ENCODE measurements at places on chromosomes 5 and 9.
A peak's percentile ranks its signal among the peaks of the same experiment; 100 is the strongest.

GRCh38 chr9:5832071-5832537 lies 813 bp downstream of the ERMP1 start:
- DNase-seq = no peak

- no peak for DNase-seq
Measured at GRCh38 chr5:101534491-101535110, 631.5 kb upstream of the ST8SIA4 start.

DNA sequence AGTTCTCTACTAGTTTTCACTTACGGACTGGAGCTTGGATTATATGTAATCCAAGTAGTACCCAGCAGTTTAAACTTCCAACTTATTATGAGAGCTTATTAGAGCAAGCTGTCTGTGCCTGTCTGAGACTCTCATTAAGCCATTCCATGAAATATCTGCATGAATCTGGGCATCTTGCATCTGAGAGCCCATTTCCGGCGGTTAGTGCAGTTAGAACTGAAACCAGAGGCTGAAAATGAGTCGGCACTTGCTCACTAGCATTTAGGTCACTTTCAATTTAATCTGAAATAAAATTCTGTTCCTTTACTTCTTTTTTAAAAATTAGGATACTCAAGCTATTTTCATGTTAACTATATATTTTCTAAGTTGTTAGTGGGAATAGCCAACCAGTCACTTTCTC lies 102.2 kb downstream of the MEGF10 start:
- DNase-seq = no peak

GRCh38 chr9:91059713-91060112 lies 258.1 kb downstream of the SYK start:
- no peak for DNase-seq

- DNase-seq = no peak
Measured at GRCh38 chr9:14147738-14148137, 166.2 kb downstream of the NFIB start.

GRCh38 chr9:123724211-123724796 lies 205.6 kb downstream of the DENND1A start:
- DNase-seq = peak; percentile 50

- no peak for DNase-seq
Measured at GRCh38 chr9:27445688-27446087, 78.4 kb upstream of the IFNK start.

GRCh38 chr9:116030517-116030916 lies 123.1 kb upstream of the PAPPA start:
- no peak for DNase-seq

DNA sequence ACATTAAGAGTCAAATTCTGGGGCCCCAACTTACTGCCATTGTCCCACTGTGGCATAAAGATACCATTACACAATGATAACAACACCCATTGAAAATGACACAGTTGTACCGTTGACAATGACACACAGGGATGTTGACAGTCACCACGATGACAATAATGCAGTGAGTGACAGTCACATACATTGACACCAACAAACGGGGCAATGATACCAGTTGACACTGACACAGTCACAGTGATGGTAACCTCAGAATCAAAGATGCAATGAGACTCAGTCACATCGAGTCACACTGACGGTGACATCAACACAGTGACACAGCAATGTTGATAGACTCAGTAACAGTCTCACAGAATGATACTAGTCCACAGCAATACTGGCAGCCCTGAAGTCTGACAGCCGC lies 16.9 kb downstream of the CNTFR start:
- DNase-seq = no peak

GRCh38 chr9:95297316-95297715 lies 20.2 kb downstream of the FANCC start:
- no peak for DNase-seq

- peak; percentile 3 for DNase-seq
Measured at GRCh38 chr9:87675906-87676515, 49.9 kb upstream of the CTSL start.

DNA sequence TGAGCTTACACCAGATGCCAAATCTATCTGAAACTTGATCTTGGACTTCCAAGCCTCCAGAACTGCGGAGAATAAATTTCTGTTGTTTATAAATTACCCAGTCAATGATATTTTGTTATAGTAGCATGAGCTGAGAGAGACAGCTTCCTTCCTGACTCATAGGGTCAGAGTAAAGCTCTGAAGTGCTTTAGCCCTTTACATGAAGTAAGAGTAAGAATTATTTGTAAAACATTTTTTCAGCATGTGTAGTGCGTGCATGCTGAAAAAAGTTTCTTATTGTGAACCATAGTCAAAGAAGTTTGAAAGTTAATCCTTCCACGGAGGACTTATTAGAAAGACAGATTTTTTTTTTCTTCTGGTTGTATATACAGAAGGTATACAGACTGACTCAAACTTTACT lies 172.4 kb downstream of the DMRT2 start:
- no peak for DNase-seq

DNA sequence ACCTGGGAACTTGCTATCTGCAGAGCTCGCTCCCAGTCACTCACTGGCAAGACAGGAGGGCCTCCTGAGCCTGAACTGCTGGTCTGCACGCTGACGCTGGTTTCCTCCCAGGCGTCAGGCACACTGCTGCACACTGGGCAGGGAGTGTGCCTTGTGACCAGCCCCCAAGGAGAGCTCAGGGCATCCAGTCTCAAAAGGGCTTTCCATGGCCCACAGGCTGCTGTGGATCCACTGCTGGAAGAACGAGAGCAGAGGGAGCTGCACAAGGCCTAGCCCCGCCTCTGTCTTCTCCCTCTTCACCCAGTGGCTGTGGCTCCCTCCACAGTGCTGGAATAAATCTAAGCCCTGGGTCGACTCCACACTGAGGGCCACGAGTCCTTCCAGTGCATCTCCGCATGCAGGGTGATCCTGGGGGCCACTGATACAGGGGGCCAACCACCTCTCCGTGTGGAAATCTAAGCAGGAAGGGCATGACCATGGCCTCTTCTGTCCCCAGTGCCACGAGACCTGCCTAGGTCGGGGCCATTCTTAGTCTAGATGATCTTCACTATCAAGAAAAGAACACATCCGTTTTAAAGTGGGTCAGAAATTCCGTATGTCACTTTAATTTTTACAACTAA lies 93.6 kb downstream of the CAMSAP1 start:
- DNase-seq = no peak
